GM23338 (cell line): ENCODE measurements at places on chromosomes 3 and 15. TPM values are rescaled to one million over a fixed set of nuclear protein-coding genes. Genes with fewer than 3 reads are reported as not detected.

Gene SIN3A
- polyA plus RNA-seq = 22.6 and 24.3 TPM in 2 replicates

Gene FBXO40
- 0.05 TPM in 1 of 2 replicates, not detected in the other for polyA plus RNA-seq

Gene BUB1B
- polyA plus RNA-seq = 69.3 and 77.7 TPM in 2 replicates

Gene COPG1
- polyA plus RNA-seq = 50.0 and 51.5 TPM in 2 replicates

Gene GREM1
- 0.21 and 0.27 TPM in 2 replicates for polyA plus RNA-seq

Gene SST
- 3.2 and 3.9 TPM in 2 replicates for polyA plus RNA-seq

Gene FMN1
- polyA plus RNA-seq = 0.71 and 1.2 TPM in 2 replicates

Gene CPN2
- 0.10 TPM in 1 of 2 replicates, not detected in the other for polyA plus RNA-seq

Gene TMIE
- polyA plus RNA-seq = 0.70 and 0.84 TPM in 2 replicates

Gene SPTBN5
- polyA plus RNA-seq = 0.31 and 0.57 TPM in 2 replicates

Gene CLPX
- 18.9 and 20.6 TPM in 2 replicates for polyA plus RNA-seq

Gene KNG1
- 0.09 TPM in 1 of 2 replicates, not detected in the other for polyA plus RNA-seq

Gene ERC2
- 6.0 and 13.7 TPM in 2 replicates for polyA plus RNA-seq

Gene HEXA
- polyA plus RNA-seq = 37.0 and 43.0 TPM in 2 replicates
